ENCODE measurements at places on chromosomes 4 and X.
A peak's percentile ranks its signal among the peaks of the same experiment; 100 is the strongest.

DNA sequence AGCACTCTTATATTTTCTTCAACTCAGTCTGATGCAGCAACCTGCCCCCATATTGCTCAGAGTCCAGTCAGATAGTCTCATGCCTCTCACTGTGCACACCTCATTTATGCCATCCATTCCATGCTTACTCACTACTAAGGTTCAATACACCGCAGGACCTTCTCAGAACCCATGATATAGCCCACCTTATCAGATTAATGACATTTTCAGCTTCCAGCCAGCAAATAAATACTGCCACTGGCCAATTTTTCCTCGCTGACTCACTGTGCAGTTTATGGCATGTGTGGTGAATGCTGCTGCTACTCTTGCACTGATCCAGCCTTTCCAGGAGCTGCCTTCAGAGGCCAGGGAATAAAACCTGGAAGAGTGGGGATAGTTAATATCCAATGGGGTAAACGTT lies 380.6 kb upstream of the SPOCK3 start:
- DNase-seq: peak; percentile 41

DNA sequence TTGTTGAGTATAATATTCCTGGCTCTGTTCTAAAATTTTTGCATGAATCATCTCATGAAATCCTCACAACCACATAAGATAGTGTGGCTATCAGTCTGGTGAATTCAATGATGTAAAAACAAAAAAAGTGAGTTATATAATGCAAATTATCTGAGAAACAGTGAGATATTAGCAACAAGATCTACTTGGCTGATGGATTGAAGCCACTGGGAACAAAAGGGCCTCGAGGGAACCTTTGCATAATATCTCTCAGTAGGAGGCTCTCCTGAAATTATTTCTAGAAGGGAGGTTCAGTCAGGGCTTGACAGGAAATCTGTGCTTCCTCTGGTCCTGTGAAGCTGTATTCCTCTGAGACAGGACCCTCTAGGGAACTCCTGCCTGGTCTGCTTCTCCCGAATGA lies 30.1 kb upstream of the NUP54 start:
- no peak for DNase-seq

- no peak for DNase-seq
These were observed 15.1 kb downstream of the PRIMPOL start for GRCh38 chr4:184664445-184665210.

DNA sequence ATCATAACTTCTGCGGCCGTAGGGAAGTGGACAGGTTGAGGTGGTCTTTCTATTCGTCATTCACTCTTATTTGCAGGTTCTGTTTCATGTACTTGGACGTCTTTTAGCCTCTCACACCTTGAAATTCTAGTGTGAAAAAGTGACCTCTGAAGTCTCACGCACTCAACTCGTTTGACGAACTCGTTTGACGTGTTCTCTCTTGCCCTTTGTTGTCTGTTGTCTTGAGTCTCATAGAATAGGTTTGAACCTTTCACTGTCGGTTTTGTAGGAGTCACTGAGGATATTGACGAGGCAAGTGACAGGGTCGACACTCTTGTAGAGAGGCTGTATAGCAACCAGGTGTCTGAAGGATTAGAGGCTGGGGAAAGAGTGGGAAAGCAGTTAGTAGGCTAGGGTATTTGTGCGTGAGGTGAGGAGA lies 1.1 kb upstream of the PGRMC2 start:
- DNase-seq: no peak

DNA sequence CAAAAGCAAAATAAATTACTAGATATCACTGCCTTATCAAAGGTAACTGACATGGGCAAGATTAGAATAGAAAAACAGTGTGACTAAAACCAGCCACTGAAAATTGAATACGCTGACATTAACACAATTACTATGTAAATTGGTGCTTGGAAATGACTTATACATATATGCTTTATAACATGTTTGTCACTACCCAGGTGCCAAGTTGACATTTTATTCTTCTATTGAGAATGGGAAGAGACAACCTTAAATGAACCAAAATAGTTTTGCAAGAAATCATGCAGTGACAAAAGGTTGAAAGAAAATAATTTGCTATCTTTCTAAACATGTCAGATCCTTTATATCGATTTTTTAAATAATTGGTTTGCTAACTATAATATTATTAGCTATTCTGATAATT lies 510.1 kb downstream of the GALNTL6 start:
- DNase-seq: no peak

GRCh38 chr4:154164931-154165839 lies 326.4 kb downstream of the DCHS2 start:
- DNase-seq: peak; percentile 97

DNA sequence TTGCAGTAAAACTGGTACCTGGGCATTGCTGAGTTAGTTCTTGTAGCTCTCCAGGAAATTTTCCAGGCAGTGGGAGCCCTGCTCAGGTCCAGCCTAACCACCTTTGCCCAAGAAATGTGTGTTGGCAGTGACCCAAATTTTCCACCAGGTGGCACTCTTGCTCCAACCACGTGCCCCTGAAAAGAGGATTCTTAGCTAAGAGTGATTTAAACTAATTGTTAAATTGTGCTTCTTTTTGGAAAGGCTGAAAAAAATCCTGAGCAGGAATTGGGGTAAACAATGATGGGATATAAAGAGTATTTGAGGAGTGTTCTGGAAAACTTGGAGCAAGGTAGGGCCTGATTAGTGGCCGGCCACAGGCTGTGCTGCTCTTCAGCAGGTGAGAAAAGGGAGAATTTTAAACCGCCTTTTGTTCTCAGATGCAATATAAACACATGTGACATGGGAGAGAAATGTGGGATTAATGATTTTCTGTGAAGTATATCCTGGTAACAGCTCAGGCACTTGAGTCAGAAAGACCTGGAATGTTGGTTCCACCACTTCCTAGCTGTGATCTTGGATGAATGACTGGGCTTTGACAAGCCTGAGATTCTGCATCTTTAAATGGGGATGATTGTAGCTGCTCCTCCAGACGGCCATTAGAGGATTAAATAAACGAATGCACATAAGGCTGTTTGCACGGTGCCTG lies 219.6 kb downstream of the PTTG2 start:
- peak; percentile 84 for DNase-seq

DNA sequence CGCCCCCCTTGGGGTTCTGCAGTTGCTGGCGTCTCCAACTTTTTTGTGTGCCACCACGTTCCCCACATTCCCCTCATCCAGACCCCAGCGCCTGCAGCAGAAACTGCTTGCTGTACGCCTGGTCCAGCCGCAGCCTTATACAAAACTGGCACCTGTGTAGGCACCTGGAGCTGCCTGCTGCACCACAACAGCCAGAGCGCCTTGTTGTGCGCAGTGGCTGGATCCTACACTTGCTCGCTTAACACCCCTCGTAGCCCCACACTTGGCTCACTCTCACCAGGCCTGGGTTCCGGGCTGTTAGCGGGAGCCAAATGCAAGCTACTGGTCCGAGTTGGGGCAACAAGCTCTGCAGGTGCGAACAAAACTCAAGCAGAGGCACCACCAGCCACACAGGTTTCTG lies 136.8 kb downstream of the TECRL start:
- DNase-seq: no peak

GRCh38 chr4:39542611-39543012 lies 15.4 kb upstream of the UGDH start:
- DNase-seq: no peak

- DNase-seq: no peak
These were observed 193.4 kb upstream of the GPR101 start for GRCh38 chrX:137227151-137227550.

DNA sequence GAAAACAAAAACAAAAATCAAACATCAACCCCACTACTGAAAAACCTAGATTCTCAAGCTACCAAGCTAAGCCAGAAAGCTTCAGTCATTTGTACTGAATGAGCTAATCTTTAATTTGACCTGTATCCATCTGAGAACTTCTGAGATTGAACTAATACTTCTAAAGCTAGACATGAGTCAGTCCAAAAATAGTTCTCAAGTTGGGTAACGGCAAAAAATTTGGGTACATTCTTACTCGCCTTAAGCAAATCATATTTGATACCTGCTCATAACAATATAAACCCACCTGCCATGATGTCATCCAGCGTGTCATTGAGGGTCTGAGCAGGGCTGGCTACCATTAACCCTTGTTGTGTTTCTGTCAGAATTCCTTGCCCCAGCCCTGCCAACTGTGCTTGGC lies 69.7 kb upstream of the COX18 start:
- DNase-seq: no peak

GRCh38 chr4:60619531-60620305 lies 580.4 kb upstream of the ADGRL3 start:
- DNase-seq: peak; percentile 48

DNA sequence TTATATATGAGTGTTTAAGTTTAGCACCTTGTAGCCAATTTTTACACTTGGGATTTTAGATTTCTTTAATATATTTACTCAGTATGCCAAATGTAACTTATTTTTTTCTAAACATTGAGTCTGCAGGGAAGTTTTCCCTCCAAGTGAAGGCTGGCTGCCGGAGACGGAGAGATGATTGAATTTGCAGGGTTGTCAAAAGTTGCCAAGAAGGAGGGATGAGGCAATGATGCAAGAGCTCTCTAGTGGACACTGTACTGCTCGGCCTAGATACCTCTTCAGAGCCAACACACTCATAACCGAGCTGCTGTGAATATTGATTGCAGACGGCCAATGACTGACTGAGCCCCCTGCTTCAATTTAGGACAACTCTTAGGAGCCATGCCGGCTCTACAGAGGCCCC lies 318.6 kb upstream of the CASK start:
- no peak for DNase-seq

DNA sequence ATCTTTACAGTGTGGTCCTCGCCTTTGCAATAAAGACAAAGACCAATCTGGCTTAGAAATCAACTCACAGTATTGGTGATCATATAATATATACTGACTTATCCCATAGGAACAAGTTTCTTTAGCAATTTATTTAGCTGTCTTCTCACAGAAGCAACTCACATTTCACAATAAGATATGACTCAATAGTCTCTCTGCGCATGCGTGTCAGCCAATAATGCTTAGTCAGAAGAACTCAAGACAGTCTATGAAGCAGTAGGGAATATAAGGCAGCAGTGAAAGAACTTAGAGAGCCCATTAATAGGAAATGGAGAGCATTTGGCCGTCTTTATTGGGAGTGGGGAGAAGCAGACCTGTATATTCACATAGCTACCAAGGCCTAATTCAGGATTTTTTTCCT lies 216.7 kb downstream of the IL13RA2 start:
- peak; percentile 56 for DNase-seq

- no peak for DNase-seq
These were observed 17.6 kb downstream of the WFS1 start for GRCh38 chr4:6287017-6287788.

DNA sequence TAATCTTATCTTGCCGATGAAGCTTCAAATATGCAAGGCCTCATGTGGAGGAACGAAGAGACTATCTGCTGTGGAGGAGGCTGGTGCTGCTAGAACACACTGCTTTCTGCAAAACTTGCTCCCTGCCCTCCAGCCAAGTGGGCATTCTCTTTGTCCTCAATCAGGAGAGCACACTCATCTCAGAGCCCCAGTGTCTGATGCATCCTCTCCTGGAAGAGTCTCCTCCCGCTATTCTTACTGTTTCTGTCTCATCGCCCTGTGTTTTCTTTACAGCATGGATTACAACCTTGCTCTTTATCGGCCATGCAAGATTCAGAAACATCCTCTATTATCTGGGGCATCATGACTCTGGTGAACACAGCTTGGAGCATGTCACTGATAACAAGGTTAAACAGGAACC lies 68.2 kb upstream of the MTNR1A start:
- DNase-seq: no peak

DNA sequence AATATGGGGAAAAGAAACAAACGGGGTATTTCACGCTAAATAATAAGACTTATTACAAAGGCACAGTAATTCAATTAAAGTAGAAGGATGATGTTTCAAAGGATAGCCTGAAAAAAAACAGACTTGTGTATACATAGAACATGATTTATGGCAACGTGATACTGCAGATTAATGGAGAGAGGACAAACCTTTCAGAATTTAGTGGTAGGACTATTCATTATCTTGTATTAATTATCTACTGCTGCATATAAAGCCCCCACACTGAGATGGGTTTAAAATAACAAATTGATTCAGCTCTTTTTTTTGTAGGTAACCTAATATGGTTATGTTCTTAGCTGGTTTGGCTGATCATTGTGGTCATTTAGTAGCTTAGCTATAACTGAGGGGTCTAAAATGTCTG lies 1269.0 kb downstream of the FSTL5 start:
- no peak for DNase-seq

DNA sequence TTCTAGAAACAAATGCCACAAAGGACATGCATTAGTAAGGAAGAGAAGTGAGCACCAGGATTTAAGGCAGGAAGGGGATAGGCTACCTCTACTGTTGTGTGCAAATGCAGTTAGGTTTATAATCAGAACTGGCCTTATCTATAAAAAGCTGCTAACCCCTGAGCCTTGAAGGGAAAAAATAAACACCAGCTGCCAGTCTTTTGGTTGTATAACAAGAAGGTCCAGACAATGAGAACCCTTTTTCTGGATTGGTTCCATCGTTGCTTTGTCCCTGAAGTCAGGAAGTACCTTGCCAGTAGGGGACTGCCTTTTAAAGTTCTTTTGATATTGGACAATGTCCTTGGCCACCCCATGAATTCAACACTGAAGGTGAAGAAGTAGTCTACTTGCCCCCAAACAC lies 126.7 kb upstream of the OTUD4 start:
- no peak for DNase-seq

DNA sequence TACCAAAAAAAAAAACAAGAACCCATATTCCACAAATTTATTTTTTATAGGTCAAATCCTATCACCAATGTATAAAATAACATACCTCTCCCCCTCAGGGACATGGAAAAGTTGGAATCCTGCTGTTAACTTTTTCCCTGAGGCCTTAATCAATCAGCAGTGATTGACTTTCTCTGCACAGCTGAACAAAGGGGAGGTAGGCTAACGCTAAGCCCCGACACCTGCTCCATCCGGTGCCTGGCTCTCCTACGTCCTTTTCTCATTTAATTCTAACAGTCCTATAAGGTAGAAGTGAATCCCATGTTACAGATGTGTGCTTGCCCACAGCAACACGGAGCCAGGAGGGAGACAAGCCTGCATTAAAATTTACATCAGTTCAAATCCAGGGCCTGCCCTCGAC lies 2.8 kb downstream of the CENPU start:
- no peak for DNase-seq

GRCh38 chrX:37802028-37802427 lies 22.2 kb downstream of the CYBB start:
- DNase-seq: no peak

DNA sequence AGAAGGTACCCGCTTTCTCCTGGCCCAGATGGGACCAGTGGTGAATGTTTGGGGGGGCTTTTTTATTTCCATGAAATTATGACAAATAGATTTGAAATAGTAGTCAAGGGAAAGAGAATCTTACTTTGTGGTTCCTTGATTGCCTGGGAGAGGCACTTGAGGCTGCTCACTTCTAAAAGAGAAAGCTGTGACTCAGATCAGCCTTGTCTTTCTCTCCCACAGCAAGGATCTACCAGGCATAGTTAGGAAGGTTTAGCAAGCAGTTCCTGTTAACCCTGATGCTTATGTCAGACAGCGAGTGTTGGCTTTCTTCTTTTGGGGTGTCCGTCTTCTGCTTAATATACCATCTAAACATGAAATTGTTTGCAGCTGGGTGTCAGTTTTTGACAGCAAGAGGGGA lies 114.5 kb downstream of the TSPAN7 start:
- no peak for DNase-seq

GRCh38 chr4:121233982-121234381 lies 69.9 kb upstream of the TNIP3 start:
- DNase-seq: no peak
